ENCODE measurements at places on chromosomes 1 and 21. TPM values are rescaled to one million over a fixed set of nuclear protein-coding genes. Genes with fewer than 3 reads are reported as not detected.
A peak's percentile ranks its signal among the peaks of the same experiment; 100 is the strongest.

DNA sequence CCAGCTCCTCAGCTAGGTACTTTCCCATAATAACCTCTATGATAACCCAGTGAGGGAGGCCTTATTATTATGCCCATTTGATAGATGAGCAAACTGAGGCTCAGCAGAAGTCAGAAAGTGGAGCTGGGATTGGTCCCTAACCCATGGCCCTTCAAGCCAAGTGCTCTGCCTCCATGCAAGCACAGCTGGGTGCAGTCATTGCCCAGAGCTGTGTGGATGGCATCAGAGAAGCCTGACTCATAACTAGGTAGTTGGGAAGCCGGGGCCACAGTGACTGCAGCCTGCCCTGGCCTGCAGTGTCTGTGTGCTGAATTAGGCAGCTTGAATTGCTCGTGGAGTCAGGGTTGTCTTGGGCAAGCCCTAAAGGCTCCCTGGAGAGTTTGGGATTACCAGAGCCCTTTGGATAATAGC, 89.9 kb upstream of the SLC2A1 start:
- H3K27me3 ChIP-seq, result peaks cover 6% of the 10 kb centered on the region
- no peak for DNase-seq
- H3K36me3 ChIP-seq, result no peaks in the 10 kb centered on the region

- H3K36me3 ChIP-seq, result no peaks in the 10 kb centered on the region
- H3K4me1 ChIP-seq, result peaks cover 6% of the 10 kb centered on the region
- DNase-seq, result no peak
- H3K4me3 ChIP-seq, result no peak overlapping the region
- H3K27me3 ChIP-seq, result peaks cover 42% of the 10 kb centered on the region
Observed at GRCh38 chr1:47727697-47728085, 269.5 kb downstream of the TRABD2B start.

DNA sequence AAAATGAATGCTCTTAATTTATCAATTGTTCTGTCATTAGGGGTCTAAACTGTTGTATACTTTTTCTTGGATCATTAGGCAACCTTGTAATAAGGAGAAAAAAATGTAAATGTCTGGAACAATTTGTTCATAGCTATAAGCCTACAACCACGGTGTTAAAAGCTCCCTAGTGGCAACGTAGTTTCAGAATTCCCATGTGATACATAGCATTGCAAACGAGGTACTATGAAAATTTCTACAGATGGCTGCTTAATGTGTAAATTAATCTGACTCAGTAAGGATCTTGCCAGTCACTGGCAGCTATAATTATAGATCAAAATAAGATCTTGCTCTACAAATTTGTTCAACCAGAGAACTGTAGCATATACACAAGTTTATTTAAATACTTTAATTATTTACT, 304.1 kb upstream of the ADGRL4 start:
- H3K27ac ChIP-seq, result no peak overlapping the region
- H3K4me3 ChIP-seq, result no peak overlapping the region
- no peaks in the 10 kb centered on the region for H3K36me3 ChIP-seq
- no peaks in the 10 kb centered on the region for H3K4me1 ChIP-seq
- DNase-seq, result no peak

DNA sequence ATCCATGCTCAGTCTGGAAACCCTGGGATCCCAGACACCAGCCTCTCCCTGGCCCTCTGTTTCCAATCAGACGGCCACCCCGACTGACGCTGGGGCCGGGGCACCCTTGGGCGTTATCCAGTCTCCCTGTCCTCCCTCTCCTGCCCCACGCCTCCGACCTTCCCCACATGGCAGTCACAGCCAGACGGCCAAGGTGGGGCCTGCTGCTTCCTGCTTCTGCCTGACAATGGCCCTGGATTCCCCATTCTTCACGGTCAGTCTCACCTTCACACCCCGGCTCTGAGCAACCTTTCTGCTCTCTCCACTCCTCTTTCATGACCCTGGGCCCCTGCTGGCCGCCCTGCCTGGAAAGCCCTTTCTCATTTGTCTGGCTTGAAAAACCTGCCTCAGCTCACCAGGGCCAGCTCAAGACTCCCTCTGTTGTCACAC, 6.6 kb downstream of the GNG4 start:
- H3K36me3 ChIP-seq, result no peaks in the 10 kb centered on the region
- no peak for DNase-seq
- peaks cover 35% of the 10 kb centered on the region for H3K27me3 ChIP-seq
- peaks cover 24% of the 10 kb centered on the region for H3K4me1 ChIP-seq

- H3K4me1 ChIP-seq, result peaks cover 4% of the 10 kb centered on the region
- no peaks in the 10 kb centered on the region for H3K27me3 ChIP-seq
- no peak for DNase-seq
- no peak overlapping the region for H3K27ac ChIP-seq
- peaks cover 18% of the 10 kb centered on the region for H3K36me3 ChIP-seq
Observed at GRCh38 chr1:53046930-53047329, 15.1 kb upstream of the PODN start.

DNA sequence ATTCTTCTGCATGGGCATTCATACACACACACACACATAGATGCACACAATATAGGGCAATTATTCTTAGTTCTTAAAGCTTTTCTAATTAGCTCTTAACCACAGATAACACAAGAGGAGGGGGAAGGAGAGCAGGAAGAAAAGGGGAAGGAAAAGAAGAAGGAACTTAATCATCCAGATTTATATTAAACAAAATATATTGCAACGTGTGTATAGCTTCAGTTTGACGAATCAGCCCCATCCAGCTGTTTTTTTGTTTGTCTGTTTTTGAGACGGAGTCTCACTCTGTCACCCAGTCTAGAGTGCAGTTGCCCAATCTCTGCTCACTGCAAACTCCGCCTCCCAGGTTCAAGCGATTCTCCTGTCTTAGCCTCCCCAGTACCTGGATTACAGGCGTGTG, 21.7 kb upstream of the ANKRD13C start:
- no peak overlapping the region for H3K4me3 ChIP-seq
- H3K27ac ChIP-seq, result no peak overlapping the region
- DNase-seq, result no peak
- no peaks in the 10 kb centered on the region for H3K4me1 ChIP-seq

The HSD3B2 gene
- total RNA-seq, result not detected

DNA sequence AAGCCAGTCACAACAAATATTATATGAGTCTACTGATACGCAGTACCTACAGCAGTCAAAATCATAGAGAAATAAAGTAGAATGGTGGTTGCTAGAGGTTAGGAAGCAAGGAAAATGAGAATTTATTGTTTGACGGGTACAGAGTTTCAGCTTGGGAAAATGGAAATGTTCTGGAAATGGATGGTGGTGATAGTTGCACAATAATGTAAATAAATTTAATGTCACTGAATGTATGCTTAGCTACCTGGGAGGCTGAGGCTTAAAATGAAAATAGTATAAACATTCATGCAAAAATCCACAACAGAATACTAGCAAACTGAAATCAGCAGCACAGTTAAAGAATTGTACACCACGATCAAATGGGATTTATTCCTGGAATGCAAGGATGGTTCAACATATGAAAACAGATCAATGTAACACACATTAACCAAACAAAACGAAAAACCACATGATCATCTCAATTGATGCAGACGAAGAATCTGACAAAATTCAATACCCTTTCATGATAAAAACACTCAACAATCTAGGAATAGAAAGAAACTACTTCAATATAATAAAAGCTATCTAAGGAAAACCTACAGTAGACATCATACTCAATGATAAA, 10.7 kb downstream of the TUT4 start:
- no peaks in the 10 kb centered on the region for H3K4me1 ChIP-seq
- no peak for DNase-seq
- no peaks in the 10 kb centered on the region for H3K27me3 ChIP-seq
- peaks cover 61% of the 10 kb centered on the region for H3K36me3 ChIP-seq
- H3K27ac ChIP-seq, result no peak overlapping the region

The TRIM45 gene
- total RNA-seq, result 0.44 TPM

DNA sequence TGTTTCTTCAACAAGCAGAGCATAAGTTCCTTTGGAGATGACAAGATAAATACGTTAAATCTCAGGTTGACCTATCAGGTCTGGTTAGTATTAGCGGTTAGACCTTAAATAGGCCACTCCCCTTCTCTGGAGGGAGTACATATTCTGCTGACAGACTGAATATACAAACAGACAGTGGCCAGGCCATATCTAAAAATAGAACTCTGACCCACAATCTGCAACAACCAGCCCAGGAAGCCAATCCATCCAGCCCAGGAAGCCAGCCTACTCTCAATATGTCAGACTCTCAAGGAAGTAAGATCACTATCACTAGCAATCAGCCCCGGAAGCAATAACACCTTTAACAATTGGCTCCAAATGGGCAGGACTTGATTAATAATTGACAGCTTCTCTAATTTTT, 6.7 kb downstream of the IL20 start:
- DNase-seq, result no peak
- no peak overlapping the region for H3K27ac ChIP-seq
- H3K4me3 ChIP-seq, result no peak overlapping the region
- H3K4me1 ChIP-seq, result no peaks in the 10 kb centered on the region
- H3K27me3 ChIP-seq, result peaks cover 16% of the 10 kb centered on the region

GRCh38 chr1:70509996-70510876, 99.2 kb downstream of the CTH start:
- H3K36me3 ChIP-seq, result no peaks in the 10 kb centered on the region
- no peak for DNase-seq
- H3K27ac ChIP-seq, result no peak overlapping the region
- H3K27me3 ChIP-seq, result peaks cover 13% of the 10 kb centered on the region
- no peak overlapping the region for H3K4me3 ChIP-seq
- H3K4me1 ChIP-seq, result no peaks in the 10 kb centered on the region

- H3K4me3 ChIP-seq, result peak overlapping the region; percentile 72
- peak; percentile 93 for DNase-seq
- H3K36me3 ChIP-seq, result no peaks in the 10 kb centered on the region
Observed at GRCh38 chr1:11650331-11650991, 3.8 kb downstream of the FBXO2 start.

- peaks cover 12% of the 10 kb centered on the region for H3K36me3 ChIP-seq
- no peaks in the 10 kb centered on the region for H3K27me3 ChIP-seq
- H3K4me3 ChIP-seq, result no peak overlapping the region
- peak overlapping the region; percentile 39 for H3K27ac ChIP-seq
- DNase-seq, result peak; percentile 31
Observed at GRCh38 chr1:236156512-236157208, 14.3 kb downstream of the GPR137B start.

The AIRE gene
- total RNA-seq, result not detected

The DNAI4 gene
- 3.6 TPM for total RNA-seq
